H4 (cell line): ENCODE measurements at places on chromosomes 1 and 21. TPM values are rescaled to one million over a fixed set of nuclear protein-coding genes. Genes with fewer than 3 reads are reported as not detected.

GRCh38 chr1:24415910-24416665 lies 486 bp downstream of the NIPAL3 start:
- no peak for DNase-seq

DNA sequence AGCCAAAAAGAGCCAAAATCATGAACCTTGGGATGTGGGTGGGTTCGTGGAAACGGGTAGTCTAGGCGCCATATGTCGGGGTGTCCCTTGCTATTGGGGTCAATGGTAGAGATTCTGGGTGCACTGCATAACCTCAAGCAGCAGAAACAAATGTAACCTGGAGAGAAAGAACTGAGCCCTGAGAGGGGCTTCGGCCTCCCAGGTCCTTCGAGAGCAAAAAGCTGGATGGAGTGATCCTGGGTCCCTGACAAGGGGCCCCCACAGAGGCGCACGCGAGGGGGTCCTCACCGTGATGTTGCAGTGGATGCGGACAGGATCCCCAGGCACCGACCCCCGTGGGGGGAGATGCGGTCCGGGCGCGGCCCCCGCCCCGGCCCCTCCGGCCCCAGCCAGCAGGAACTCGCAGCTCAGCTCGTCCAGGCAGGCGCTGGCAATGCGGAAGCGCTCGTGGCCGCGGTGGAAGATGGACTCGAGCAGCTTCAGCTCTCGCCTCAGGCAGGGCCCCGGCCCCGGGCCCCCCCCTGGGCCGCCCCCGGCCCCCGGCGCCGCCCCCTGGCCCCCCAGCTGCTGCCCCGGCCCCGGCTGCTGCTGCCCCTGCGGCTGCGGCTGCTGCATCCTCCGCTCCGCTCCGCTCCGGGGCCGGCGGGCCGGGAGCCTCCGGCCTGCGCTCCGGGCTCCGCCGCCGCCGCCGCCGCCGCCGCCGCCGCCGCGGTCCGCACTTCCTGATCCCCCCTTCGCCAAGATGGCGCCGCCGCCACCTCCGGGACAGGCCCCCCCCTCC lies at the start of gene UBE2Q1:
Gene UBE2Q1 (minus strand): TSS at position 724 of the 781 bp plus-strand sequence. CDS start 109 bp downstream, at position 615.
- no peak for DNase-seq

DNA sequence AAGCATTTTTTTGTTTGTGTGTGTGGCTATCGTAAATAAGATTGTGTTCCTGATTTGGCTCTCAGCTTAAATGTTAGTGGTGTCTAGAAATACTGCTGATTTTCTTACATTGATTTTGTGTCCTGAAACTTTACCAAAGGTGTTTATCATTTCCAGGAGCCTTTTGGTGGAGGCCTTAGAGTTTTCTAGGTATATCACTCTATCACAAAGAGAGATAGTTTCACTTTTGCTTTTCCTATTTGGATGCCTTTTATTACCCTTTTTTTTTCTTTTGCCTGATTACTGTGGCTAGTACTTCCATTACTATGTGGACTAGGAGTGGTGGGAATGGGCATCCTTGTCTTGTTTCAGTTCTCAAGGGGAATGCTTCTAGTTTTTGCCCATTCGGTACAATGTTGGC lies 109.6 kb downstream of the S1PR1 start:
- peak; percentile 11 for DNase-seq

DNA sequence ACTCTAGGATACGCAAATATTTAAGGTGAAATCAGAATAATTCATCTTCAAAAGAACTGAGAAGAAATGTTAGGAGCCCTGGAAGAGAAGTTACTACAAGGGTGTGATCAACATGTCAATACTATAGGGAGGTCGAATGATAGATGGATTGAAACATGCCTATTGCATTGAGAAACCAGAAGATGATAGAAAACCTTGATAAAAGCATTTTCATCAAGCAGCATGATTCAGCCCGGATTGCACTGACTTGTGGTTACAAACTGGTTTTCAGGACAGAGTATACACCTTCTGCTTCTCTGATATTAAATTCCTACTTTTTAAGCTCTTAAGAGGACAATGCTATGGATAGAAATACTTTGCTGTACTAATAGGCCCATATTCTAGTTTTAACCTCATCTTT lies 164.2 kb downstream of the FMN2 start:
- DNase-seq, result no peak

- no peak for DNase-seq
Observed at GRCh38 chr1:151984313-151984956, 9.2 kb downstream of the S100A10 start.

DNA sequence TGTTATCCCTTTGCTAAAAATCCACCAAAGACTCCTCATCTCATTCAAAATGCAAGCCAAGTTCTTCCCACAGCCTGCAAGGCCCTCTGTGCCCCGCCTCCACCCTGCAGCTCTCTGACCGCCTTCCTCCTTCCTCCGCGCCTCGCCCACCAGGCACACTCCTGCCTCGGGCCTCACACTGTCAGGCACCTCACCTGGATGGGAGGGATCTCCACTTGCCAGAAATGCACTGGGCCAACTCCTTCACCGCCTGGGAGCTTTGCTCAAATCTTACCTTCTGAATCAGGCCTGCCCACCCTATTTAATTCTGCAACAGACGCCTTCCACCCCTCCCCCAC lies 26.2 kb downstream of the PGBD5 start:
- no peak for DNase-seq

DNA sequence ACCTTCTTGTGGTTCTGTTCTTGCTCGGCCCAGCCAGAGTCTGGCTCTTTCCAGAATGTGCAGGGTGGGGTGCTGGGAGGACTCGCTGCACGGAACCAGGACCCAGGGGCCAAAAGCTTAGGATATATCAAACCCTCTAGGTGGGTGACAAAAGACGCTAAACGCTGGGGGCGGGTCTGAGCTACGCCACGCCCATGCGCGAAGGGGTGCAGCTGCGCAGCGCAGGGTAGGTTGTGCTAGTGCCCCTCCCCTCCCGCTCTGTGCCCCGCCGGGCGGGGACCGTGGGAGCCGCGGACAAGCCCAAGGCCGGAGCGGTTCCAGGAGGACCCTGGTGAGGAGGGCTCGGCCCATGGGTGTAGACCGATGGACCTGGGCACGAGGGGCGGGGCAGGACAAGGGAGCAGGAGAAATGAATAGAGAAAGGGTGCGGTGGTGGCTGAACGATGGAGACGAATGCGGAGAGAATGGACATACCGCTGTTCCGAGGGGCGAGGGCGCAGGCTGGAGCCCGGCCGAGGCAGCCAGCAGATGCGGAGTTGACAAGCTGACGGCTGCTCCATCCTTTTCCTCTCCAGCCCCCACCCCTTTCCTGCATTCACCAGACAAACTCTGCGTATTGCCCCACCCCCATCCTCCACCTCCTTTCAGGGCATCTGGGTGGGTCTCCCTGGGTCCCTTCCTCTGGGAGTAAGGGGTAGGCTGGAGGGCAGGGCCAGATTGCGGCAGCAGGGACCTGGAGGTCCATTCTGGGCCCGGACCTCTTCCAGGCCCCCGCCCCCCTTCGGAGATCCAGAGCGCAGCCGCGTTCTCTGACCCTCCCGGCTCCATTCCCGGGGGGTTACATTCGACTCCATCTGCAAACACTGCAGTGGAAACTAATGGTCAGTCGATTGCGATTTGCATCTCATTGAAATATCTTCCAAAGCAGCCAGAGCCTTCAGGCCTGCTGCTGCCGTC lies at the start of gene RUSC1:
Gene RUSC1 (plus strand): TSS at position 234 of the 957 bp plus-strand sequence. CDS start 880 bp downstream, outside the sequence.
- DNase-seq, result no peak

DNA sequence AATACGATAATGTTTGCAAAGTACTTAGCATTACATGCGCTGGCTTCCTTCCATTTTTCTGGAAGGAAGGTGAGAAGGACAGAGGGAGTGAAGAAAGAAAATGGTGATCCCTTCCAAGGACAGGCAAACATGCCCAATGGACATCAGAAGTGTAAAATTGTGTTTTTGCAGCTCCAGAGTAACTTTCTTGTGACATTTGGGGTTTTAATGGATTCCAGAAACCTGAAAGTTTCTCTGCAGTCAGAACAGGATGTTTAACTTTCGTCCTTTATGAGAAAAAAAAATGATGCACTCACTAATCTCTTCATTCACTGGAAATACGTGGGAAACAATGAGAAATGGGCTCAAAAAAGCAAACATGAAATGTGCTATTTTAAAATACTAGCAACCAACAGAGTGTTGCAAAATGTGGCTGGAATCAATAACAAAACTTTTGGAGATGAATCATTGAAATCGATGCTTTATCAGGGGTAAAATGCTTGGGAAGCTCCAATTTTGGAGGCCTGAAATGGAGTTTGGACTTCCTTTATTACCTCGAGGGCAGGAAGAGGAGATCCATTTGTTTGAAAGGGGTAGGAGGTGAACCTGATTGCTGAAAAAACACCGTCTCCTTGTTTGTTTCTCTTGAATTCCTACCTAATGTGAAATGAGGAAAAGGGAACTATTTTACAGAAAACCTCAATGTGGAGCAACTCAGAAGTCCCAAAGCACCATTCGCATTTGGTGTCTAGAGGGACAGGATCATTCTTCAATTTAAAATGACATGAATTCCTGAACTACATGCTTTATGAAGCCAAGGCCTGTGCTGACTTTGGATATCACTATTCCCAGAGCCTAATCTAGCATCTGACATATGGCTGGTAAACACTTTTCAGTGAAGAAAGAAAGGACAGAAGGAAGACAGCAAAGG lies 129.5 kb downstream of the TRABD2B start:
- DNase-seq, result no peak

DNA sequence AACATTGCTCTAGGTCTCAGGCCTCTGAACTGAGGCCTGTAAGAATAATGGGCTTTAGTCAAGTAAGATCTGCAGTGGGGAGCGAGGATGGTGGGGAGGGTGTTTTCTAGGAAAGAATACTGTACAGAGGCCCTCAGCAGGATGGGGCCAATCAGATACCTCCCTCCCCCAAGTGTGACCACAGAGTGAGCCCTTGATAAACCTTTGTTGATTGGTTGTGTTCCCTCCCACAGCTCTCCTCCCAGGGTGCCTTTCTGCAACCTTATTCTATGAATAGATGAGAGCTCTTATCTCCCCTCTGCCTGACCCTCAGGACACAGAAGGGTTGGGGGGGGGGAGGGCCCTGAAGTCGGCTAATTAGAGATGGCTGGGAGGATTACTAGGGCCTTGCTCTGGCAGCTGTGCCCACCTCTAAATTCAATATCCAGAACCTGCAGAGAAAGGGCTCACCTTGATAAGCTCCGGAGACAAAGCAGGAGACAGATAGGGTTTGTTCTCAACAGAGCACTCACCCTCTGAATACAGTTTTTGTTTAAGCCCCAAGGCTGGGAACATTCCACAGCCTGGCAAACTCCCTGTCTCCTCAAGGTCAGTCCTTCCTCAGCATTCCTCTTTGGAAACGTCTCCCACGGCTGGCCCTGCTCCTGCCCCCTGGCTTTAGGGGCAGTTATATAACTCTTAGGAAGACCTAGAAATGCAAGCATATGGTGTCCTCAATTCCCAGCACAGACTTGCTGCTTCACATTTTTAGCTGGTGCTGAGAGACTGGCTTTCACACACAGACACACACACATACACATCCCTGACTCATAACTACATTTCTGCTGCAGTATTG lies 42.9 kb downstream of the ATP1A1 start:
- DNase-seq, result no peak

DNA sequence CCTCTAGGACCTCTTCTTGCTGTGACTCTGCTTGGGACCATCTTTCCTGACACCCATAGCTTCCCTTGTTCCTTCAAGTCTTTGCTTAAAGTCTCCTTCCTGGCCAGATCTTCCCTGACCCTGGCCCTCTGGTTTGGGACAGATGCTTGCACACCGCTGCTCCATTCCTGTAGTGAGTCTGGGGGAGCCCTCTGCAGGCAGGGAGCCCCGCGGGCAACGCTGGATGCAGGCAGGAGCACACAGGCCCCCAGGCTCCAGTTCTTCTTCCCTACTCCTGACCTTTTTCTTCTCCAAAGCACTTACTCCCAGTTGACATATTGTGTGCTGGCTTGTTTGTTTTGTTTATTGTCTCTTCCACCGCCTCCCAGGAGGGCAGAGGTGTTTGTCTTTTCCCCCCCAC lies 413.4 kb downstream of the CAMTA1 start:
- DNase-seq, result no peak

MCOLN3 gene
- total RNA-seq, result 0.72 and 1.4 TPM in 2 replicates

NEXN gene
- total RNA-seq, result 1.6 and 2.4 TPM in 2 replicates

GPR3 gene
- total RNA-seq, result 0.23 and 1.1 TPM in 2 replicates

PRDM16 gene
- 0.14 and 0.97 TPM in 2 replicates for total RNA-seq

TTC39A gene
- 0.83 and 3.5 TPM in 2 replicates for total RNA-seq

UMODL1 gene
- not detected in 2 replicates for total RNA-seq

SPATA21 gene
- total RNA-seq, result not detected in 2 replicates
